NCI-H1048 (cell line): ENCODE measurements at places on chromosomes 16 and 17.

DNA sequence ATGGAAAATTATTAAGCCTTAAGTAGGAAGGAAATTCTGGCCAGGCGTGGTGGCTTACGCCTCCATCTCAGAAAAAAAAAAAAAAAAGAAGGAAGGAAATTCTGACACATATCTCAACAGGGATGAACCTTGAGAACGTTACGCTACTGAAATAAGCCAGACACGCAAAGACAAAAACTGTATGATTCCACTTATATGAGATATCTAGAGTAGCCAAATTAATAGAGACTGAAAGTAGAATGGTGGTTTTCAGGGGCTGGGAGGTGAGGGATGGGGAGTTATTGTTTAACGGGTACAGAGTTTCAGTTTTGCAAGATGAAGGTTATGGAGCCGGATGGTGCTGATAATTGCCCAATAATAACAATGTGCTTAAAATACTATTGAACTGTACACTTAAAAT is 16.2 kb upstream of the HNF1B start:
- no peak for DNase-seq

DNA sequence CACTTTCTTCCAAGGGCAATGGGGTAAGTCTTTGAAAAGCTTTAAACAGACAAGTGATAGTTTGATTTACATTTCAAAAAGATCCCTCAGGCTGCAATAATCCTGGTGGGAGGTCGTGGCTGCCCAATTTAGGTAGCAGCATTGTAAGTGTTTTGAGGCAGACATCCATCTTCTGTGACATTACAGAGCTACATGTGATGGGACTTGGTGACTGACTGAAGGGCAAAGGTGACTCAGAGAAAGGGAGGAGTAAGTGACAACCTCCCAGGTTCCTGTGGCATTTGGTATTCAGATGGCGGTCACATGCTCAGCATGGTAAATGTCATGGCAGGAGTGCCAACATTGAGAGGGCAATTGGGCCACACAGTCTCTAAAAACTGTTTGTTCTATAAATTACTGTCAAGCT is 26.5 kb downstream of the STAT3 start:
- no peak for DNase-seq

- no peak for DNase-seq
Observed at GRCh38 chr17:9209781-9210370, 188.6 kb downstream of the NTN1 start.

DNA sequence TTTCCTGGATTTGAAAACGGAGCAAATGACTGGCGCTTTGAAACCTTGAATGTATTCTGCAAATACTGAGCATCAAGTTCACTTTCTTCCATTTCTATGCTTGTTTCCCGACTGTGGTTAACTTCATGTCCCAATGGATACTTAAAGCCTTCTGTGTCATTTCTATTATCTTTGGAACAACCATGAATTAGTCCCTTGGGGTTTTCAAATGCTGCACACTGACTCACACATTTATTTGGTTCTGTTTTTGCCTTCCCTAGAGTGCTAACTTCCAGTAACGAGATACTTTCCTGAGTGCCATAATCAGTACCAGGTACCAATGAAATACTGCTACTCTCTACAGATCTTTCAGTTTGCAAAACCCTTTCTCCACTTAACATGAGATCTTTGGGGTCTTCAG is 32.3 kb downstream of the BRCA1 start:
- DNase-seq = no peak

DNA sequence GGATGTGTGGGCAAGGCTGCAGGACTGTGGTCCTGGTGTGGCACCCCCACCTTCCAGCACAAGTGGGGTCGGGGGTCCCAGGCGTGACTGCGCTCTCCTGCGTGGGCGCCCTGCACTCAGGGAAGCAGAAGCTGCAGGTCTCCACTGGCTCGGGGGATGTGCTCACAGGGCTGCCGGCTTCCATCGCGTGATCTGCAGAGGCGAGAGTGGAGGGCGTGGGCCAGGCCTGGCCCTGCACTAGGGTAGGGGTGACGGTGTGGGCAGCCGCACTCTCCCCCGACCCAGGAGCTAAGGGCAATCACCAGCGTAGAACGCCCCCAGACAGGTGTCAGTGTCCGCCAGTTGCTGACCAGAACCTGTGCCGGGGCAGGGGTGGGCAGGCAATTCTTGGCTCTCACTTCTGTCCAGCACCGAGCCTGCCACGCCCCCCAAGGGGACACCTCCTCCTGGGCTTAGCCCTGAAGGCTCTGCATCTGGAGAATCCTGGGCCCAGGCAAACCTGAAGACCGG is 32.3 kb downstream of the TNFRSF13B start:
- no peak for DNase-seq

GRCh38 chr16:27500801-27501200 is 48.9 kb downstream of the GTF3C1 start:
- no peak for DNase-seq

DNA sequence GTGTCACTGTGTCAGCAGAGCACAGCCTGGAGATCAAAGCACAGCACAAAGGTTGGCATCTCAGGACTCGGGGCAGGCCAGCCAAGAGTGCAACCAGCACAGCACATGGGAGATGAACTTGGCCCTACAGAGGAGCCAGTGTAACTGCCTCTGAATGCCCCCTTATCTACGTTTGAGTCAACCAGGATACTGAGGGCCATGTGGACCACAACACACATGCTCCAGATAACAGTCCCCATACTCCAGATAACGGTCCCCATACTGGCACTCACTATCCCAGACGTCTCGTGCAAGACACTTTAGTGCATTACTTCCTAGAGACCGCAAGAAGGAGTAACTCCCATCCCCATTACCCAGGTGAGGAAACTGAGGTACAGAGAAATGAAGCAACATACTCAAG is 88.2 kb downstream of the XYLT1 start:
- no peak for DNase-seq

- no peak for DNase-seq
Observed at GRCh38 chr17:49005140-49005539, 8.0 kb downstream of the IGF2BP1 start.

- no peak for DNase-seq
Observed at GRCh38 chr16:847681-848445, 47.3 kb upstream of the GNG13 start.

- no peak for DNase-seq
Observed at GRCh38 chr17:54920819-54921218, 20.2 kb downstream of the TOM1L1 start.

- DNase-seq = no peak
Observed at GRCh38 chr17:64306850-64307463, 43.9 kb upstream of the TEX2 start.
